ENCODE measurements at places on chromosomes 7 and 10.

DNA sequence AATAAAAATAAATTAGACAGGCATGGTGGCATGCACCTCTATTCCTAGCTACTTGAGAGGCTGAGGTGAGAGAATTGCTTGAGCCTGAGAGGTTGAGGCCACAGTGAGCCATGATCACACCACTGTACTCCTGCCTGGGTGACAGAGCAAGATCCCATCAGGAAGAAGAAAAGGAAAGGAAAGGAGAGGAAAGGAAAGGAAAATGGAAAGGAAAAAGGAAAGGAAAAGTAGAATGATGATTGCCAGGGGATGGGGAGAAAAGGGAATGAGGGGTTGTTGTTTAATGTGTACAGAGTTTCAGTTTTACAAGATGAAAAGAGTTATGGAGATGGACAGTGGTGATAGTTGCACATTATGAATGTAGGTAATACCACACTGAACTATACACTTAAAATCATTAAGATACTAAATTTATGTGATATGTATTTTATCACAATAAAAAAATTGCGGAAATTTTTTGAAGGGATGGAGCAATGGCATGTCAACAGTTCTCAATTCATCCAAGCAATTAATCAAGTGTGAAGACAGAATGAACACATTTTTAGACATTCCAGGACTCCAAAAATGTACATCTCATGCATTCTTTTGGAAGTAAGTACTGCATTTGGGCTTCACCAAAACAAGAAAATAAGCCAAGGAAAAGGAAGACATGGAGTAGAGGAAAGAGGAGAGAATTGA lies 44.3 kb downstream of the IL6 start:
- no peak for DNase-seq

GRCh38 chr7:1961701-1962276 lies 271.0 kb downstream of the MAD1L1 start:
- DNase-seq = peak; percentile 51

GRCh38 chr7:27165089-27165995 lies at the start of gene HOXA9:
TSS of gene HOXA9 (minus strand) at chr7:27165537. CDS start at chr7:27165457, 80 bp downstream.
- DNase-seq = no peak

DNA sequence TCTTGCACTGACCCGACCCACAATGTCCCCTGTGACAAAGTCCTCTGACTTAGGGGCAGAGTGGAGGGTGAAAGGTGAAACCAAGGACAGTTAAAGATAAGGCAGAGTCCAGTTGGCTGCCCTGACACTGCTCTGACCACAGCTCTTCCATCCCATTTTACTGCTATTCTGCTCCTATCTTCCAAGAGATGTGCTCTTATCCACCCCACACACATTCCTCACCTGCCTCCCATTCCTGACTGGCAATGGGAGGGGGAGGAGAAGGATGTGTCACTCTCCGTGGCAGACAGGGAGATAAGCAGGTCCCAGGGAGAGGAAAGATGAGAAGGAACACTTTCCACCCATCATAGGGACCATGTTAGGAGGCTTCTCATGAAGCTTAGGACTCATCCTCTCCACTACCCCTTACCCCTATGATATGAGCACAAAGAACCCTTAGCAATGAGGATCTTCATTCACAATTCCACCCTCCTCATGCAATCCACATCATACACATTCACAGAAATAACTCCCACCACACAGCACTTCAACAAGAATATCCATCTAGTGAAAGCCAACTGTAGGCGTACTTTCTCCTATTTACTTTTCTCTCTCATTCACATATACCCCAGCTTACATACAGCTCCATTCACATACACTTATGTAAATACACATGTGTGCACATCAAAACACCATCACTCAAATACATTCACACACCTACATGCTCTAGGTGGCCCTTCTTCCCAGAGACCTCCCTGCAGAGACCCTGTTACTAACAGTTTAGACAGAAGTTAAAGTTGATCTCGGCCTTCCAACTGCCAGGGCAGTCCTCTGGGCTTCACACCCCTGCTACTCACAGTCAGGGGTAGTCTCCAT lies 6.6 kb downstream of the SYNPO2L start:
- DNase-seq = no peak

- no peak for DNase-seq
Measured at GRCh38 chr7:3301449-3301731, 338 bp downstream of the SDK1 start.

GRCh38 chr10:71486484-71487114 lies 89.9 kb downstream of the CDH23 start:
- peak; percentile 14 for DNase-seq

DNA sequence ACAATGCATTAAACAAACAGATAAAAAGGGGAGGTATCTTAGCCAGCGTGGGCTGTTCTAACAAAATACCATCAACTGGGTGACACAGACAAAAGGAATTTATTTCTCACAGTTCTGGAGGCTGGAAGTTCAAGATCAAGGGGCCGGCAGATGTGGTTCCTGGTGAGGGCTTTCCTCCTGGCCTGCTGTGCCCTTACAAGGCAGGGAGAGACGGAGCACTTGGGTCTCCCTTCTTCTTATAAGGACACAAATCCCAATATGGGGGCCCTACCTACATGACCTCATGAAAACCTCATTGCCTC lies 281.6 kb upstream of the KLF14 start:
- DNase-seq = no peak

- no peak for DNase-seq
Measured at GRCh38 chr7:100173806-100174495, 3.2 kb downstream of the GPC2 start.

GRCh38 chr10:5460468-5461202 lies 38.7 kb downstream of the CALML5 start:
- no peak for DNase-seq

DNA sequence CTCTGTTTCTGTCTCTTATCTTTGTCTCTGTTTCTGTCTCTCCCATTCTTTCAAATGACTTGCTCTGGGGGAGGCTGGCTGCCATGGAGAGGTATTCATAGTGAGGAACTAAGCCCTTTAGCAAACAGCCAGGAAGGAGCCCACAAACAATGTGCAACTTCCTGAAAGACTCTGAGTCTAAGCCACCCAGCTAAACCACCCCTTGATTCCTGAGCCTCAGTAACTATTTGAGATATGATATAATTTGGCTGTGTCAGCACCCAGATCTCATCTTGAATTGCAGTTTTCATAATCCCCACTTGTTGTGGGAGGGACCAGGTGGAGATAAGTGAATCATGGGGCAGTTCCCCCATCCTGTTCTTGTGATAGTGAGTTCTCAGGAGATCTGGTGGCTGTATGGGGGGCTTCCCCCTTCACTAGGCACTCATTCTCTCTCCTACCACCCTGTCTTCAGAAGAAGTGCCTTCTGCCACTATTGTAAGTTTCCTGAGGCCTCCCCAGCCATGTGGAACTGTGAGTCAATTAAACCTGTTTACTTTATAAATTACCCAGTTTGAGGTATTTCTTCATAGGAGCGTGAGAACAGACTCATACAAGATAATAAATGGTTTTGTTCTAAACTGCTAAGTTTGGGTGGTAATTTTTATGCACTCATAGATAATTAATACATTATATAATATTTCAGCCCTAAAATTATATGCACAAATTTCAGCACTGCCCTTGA lies 121.2 kb upstream of the FOXP2 start:
- DNase-seq = no peak

DNA sequence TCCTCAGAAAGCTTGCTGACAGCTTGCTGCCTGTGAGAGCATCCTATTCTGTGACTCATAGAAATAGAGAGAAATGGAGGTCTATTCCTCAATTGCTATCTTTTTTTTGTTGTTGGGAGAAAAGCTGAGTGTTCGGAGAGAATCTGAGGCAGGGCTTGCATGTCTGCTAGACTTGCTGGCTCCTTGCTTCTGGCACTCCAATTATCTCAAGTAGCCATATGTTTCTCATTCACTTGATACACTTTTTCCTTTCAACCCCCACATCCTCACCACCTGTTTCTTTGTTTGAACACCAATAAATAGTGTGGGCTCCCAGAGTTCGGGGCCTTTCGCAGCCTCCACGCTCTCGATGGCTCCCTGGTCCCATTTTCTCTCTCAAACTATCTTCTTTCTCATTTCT lies 172.2 kb downstream of the SH2D4B start:
- DNase-seq = no peak

Data from activated T-cell treated with anti-CD3 and anti-CD28 coated beads for 24 hours (primary cell).